ENCODE measurements at places on chromosomes 1 and 21.
A peak's percentile ranks its signal among the peaks of the same experiment; 100 is the strongest.

- peak; percentile 33 for DNase-seq
These were observed 255.7 kb downstream of the COL11A1 start for GRCh38 chr1:102852613-102853012.

GRCh38 chr1:62722796-62723195 lies 34.6 kb upstream of the DOCK7 start:
- DNase-seq: no peak

- DNase-seq: no peak
These were observed 138.7 kb downstream of the MIS18A start for GRCh38 chr21:32140151-32140550.

DNA sequence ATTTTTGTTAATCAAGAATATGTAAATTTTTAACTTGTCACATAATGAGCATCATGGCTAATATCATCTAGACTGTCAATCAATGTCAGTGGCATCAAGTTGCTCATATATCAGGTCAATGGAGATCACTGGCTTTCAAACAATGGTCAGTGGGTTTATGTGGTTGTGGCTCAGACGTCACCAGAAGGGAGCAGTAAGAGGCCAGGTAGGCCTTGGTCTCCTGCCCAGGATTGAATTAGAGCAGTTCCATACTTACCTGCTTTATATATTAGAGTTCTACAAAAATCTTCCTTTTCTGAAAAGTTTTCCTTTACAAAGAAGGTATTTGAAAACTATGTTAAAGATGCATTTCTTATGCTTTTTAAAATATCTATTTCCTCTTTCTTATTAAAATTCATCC lies 206.3 kb upstream of the B3GALT2 start:
- DNase-seq: no peak

- DNase-seq: no peak
These were observed 7.1 kb downstream of the UTS2 start for GRCh38 chr1:7845761-7846160.

DNA sequence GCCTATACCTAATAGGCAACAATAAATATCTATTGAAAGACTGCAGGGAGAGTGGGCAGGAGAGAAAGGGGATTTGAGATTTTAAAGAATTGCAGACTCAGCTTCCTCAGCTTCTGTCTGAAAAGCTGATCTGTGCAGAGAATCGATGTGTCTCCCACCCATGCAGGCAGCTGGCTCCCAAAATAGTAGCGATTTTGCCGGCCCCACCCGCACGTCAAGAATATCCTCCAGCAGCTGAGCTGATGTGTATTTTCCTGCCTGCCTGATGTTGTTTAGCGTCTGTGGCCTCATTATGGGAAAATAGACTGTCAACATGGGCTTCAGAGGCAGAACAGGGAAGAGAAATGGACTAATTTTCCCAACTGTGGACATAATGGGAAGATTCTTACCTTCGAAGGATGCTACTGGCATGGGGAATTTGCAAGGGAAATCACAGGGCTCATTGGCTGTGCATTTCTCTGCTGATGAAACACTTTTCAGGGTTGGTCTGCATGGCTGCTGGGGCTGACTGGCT lies 699.8 kb downstream of the PTPRU start:
- DNase-seq: no peak
